Activated naive CD8-positive, alpha-beta T cell treated with anti-CD3 and anti-CD28 coated beads for 36 hours (primary cell): ENCODE measurements at places on chromosomes 6 and 20.
A peak's percentile ranks its signal among the peaks of the same experiment; 100 is the strongest.

- peak; percentile 21 for DNase-seq
Measured at GRCh38 chr20:35618263-35619131, 2.9 kb downstream of the SPAG4 start.

GRCh38 chr6:34248198-34248726 lies 544 bp downstream of the SMIM29 start:
- DNase-seq, result peak; percentile 49

DNA sequence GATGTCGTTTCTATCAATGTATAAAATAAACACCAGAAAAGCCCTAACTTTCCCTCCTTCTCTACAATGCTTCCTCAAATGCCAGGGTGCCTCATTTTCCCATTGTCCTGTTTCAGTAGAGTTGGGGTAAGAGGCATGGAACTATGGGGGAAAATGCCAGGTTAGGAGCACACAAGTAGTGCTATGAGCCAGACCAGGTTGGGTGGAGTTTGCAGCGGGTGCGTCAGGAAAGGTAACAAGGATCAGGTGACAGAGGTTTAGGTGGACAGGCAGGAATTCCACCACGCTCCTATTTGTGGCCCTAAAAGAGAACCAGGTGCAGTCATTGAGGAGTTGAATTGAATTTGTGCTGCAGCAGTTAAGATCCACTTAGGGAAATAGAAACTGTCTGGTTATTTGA lies 36.5 kb downstream of the SYTL3 start:
- no peak for DNase-seq

DNA sequence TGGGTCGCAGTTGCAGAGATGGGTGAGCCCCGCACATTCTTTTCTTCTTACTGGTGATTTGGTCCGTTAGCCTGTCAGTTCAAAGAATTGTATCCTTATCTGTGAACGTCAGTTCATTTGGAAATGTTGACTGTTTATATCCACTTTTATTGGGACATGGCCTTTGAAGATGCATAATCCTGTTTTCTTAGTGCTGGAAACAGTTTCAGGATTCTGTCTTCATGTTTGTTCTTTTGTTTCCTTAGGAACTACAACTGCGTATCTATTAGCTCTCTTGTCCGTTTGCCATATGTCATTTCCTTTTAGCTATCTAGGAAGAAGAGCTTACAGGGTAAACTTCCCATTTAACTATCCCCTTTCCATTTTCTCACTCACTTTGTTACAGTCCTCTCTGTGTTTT lies 35.0 kb upstream of the TULP1 start:
- DNase-seq, result no peak

- no peak for DNase-seq
Measured at GRCh38 chr20:55888685-55889084, 116.6 kb downstream of the CBLN4 start.

DNA sequence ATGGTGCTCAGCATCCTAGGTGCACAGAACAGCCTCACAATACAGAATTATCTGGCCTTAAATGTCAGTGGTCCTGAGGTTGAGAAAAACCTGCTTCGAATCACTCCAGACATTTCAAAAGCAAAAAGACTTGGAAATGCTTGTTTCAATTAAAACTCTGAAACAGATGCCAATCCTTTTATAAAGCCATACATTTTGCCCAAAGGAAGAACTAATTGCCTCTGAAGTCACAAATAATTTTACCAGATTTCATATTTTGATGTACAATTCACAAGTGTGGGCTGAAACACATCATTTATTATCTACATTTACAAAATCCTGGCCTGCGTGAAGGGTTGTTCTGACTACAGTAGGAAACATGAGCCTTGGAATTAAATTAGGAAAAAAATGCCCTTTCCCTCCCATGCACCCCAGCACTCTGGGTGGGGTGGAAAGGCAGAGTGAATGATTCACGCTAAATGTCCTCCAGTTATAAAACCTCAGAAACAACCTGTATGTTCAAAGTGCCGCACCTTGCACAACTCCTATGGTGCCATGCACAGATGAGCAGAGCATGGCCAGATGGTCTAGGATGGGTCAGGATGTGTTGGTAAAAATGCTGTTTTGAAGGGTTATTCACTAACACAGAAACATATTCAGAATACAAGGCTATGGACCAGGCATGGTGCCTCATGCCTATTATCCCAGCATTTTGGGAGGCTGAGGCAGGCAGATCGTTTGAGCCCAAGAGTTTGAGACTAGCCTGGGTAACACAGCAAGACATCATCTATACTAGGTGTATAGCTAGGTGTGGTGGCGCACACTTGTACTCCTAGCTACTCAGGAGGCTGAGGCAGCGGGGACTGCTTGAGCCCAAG lies 87.0 kb downstream of the ZMYND8 start:
- DNase-seq, result no peak

GRCh38 chr6:114605656-114606055 lies 262.8 kb upstream of the HS3ST5 start:
- DNase-seq, result no peak

- no peak for DNase-seq
Measured at GRCh38 chr6:4662886-4663285, 113.3 kb upstream of the CDYL start.

GRCh38 chr6:78995946-78996345 lies 82.1 kb downstream of the PHIP start:
- DNase-seq, result no peak

- DNase-seq, result peak; percentile 27
Measured at GRCh38 chr6:158536891-158537798, 22.7 kb upstream of the TMEM181 start.

DNA sequence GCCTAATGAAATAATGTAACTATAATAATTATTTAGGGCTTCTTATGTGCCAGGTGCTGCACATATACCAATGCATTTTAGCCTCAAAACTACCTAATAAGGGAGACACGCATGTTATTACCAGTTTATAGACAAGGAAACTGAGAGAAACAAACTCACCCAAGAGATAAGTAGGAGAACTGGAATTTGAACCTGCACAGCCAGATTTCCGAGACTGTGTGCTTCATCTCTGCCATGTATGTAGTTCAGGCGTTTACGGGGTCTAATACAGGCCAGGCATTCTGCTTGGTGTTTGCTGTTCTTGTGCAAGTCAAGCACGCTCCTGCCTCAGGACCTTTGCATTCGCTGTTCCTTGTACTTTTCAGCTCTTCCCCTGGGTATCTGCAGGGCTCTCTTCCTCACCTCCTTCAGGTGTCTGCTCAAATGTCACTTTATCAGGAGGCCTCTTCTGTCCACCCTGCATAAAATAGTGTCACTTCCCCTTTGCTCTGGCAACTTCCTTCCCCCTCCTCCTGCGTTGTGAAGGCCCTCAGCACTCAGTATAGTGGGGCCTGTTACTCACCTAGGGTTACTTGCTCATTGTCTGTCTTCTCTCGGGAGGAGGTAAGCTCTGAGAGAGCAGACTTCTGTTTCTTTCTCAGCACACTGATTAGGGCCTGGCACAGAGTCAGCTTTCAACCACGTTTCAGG lies 6.1 kb upstream of the NSFL1C start:
- no peak for DNase-seq

DNA sequence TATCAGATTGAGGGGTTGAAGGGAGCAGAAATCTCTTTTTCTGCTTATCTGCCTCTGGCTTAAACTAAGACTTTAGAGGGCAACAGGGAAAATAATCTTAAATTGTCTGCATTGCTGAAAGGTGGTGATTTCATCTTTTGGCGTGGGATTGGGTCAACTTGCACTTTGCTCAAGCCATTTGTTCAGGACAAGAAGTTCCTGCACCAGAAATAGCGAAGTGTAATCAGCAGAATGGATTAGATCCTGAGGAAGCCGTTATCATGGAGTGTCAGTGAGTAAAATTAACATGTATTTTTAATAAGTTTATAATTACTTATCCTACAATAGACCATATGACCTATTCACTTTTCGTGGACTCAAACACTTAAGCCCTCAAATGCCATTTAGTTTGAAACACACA lies 249.3 kb downstream of the CD83 start:
- no peak for DNase-seq

- DNase-seq, result no peak
Measured at GRCh38 chr6:35094183-35094582, 47.0 kb downstream of the TCP11 start.

GRCh38 chr6:29769336-29769735 lies 46.1 kb downstream of the HLA-F start:
- DNase-seq, result no peak

DNA sequence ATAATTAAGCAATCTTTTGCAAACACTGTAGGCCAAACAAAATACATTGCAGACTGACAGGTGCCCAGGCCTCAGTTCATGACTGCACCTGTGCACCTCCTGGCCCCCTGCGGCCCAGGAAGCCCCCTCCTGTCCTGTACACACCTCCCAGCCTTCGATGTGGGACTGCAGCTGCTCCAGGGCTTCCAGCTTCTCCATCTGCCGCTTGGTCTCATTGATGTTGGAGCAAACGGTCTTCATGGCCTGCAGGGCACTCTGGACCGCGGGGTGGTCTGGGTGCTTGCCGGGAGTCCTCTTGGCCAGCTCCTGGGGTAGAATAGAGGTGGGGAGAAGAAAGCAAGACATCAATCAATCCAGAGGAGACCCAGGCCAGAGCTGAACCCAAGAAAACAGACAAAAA lies 119.7 kb downstream of the PREX1 start:
- no peak for DNase-seq

DNA sequence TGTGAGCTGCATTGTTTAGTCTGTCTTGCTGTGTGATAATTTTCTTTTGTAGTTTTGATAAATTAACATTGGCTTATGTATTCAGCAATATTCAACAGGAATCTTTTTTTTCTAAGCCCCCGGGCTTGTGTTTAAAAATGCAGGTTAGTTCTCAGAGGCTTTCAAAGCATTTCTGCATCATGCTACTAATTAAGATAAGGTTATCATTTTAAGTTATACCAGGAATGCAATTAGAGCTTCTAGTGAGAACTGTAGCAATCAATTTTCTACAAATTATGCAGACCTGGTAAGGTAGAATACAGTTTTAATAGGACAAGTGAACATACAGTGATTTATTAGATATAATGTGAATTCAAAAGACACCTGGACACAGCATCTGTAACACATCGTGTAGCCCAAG lies 179.2 kb downstream of the PRL start:
- no peak for DNase-seq

DNA sequence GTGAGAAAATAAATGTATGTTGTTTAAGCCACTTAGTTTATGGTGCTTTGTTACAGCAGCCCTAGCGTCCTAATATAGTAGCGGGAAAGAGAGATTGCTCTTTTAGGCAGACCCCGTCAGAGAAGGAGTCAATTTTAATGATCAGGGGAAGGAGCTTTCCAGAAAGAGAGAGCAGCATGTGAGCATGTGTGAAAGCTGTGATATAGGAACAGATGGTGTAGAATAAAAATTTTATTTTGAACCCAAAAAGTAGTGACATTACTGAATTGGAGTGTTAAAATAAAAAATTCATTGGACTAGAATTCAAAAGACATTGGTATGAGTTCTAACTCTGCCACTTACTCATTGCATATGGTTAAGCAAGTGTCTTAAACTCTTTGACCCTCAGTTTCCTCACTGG lies 119.8 kb downstream of the PDE7B start:
- no peak for DNase-seq
